ENCODE measurements at places on chromosomes 16 and 17. TPM values are rescaled to one million over a fixed set of nuclear protein-coding genes. Genes with fewer than 3 reads are reported as not detected.

The HLF gene
- total RNA-seq = 3.5 TPM

The RHBDL3 gene
- not detected for total RNA-seq

The ACSM2A gene
- total RNA-seq = not detected

The SSH2 gene
- 68.9 TPM for total RNA-seq

The MMD gene
- total RNA-seq = 4.2 TPM

The MRPL12 gene
- 21.9 TPM for total RNA-seq

The CENPN gene
- 3.4 TPM for total RNA-seq

The RPRML gene
- not detected for total RNA-seq

The ABCA9 gene
- 0.06 TPM for total RNA-seq

The PRRT2 gene
- 6.3 TPM for total RNA-seq

The OTOP3 gene
- not detected for total RNA-seq

DNA sequence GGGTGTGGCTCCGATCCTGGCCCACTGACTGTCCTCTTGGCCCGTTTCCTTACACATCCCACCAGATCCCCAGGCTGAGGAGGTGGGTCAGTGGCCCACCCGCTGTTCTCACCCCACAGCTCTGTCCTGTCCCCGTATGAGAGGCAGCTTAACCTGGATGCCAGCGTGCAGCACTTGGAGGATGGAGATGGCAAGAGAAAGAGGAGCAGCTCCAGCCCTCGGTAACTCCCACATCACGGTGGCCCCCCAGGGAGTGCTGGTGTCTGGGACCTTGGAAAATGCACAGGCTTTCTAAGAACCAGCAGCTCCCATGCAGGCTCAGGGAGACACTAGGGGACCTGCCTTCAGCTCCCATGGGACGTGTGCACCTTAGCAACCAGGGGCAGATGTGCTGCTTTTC, 4.2 kb upstream of the LLGL2 start:
- no peak for DNase-seq

DNA sequence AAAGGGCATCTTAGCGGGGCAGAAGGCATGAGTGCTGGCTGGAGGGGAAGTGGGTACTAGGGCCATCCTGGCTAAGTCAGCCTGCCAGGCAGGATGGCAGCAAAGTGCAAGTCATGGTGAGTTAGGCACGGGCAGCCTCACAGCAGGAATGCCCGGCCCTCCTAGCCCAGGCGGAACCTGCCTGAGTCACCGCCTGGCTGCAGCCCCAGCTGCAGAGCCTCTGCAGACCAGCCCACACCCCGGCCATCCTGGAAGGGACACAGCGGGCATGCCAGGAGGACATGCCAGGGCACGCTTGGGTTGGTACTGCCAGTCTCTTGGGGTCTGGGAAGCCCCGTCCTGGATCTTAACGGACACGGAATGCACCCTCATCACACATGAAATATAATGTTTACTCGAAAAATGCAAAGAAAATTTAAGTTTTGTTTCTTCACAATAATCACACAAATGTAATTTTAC, 5.0 kb upstream of the ALDH3A1 start:
- no peak for DNase-seq

GRCh38 chr16:31032736-31033708, at the start of gene STX4:
Gene STX4, plus strand, starts transcription at chr16:31033558. Its CDS starts 248 bp downstream, at chr16:31033806.
- peak; percentile 98 for DNase-seq

DNA sequence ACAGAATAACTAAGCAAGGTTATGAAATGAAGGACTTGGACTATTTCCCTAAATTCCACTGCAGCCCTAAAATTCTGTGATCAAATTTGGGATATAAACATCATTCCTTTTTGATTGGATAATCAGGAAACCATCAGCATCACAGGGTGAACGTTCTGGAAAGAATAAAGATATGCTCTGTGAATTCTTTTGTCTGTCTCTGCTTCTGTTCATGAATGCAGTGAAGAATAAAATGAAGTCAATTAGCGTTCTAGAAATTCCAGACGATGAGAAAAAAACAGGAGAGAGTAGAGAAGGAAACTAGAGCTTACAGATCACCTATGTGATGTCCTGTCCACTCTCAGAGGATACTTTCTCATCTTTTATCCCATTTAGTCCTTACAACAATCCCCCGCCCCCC, 295.1 kb upstream of the SOX9 start:
- no peak for DNase-seq

DNA sequence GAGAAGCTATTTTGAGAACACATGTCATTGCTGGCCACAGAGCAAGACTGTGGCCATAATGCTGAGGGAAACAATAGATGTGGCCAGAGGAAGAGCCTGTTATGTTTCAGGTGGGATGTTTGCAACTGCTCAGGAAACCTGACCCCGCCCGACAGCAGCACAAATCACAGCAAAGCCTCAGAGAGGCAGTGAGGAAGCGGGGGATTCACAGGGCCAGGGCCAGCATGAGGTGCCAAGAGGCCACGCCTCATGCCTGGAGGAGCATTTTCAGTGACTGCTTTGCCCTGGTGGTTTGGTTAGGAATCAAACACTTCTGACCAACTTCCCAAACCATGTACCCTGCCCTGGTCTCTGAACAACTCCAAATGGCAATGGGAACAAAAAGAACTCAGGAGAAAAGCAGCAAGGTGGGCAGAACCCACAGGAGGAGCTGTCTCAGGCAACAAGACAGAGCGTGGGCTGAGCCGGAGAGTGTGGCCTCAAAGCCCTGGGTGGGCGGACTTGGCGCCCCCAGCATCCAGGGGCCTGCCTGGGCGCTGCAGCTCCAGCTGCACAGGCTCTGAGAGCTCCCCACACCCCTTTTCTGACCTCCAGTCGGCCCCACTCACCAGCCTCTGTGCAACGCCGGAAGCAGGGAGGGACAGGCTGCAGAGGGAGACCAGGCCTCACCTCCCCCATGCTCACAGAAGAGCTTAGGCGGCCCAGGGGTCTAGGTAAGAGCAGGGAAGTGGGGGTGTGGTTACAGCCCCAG, 20.6 kb downstream of the HIC1 start:
- no peak for DNase-seq

DNA sequence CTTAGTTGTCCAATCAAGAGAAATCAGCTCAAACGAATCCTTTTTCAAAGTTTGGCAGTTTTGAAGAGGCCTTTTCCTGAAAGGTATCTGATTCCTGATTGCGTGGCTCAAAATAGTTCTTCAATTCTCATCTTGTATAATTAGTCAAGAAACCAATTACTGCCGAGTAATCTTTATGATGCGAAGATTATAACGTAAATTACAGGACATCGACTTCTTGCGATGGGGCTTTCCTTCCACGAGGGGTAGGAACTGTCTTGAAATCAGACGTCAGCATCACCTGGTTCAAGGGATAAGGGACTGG, 644 bp upstream of the ARL2BP start:
- no peak for DNase-seq

- no peak for DNase-seq
Observed at GRCh38 chr16:4295581-4295980, 20.3 kb upstream of the GLIS2 start.

DNA sequence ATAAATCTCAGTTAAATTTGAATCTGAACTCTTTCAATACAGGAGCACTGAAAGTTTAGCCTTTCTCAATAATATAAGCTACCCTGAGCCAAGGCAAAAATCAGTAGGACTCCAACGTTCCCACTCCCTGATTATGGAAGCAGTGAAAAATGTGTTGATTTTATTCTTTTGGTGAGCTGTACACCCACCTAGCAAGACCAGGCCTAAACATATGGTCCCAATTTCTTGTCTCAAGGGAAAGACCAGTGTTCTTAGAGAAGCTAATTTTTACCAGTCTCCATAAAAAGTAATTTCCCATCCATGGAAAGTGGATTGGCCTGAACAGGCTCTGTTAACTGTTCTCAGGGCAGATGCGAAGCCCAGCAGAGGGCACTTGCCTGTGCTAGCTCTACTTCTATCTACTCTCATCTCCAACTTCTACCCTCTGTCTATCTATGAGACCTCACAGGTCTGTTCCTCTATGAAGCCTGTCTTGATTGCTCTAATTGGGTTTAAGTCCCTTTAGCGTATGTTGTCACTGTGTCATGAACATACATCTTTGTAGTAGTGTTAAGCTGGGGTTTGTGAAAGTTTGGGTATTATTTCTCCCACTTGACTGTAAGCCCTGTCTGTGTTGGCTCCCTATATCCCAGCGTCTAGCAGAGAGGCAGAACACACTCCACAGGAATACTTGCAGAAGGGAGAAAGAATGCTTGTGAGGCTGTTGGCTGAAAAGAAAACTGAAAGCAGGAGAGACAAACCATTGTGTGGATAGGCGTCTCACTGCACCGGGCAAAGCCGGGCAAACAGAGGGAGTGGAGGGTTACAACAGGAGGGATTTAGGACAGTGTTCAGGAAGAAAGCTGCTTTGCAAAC, 167.1 kb upstream of the MAF start:
- no peak for DNase-seq

GRCh38 chr17:28491286-28491685, 14.9 kb upstream of the FOXN1 start:
- DNase-seq = no peak

DNA sequence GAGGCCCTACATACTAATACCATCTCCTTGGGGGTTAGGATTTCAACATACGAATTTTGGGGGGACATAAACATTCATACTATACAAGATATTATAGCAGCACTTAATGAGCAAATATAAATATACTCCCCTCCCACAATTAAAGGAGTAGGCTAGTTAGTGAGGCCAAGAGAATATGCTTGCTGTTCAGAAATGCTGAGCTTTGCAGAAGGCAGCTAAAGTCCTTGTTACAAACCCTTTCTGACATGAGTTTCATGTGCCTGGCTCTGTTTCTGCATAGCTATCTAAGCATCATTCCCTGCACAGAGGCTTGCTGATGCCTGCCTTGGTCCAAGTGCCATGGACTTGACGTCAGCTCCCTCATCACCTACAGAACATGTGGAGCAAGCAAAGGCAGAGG, 73.5 kb downstream of the GP2 start:
- no peak for DNase-seq

- DNase-seq = no peak
Observed at GRCh38 chr16:27620541-27620940, 70.6 kb downstream of the KATNIP start.

- DNase-seq = no peak
Observed at GRCh38 chr17:50488880-50489279, 10.2 kb downstream of the RSAD1 start.

GRCh38 chr16:48075398-48075797, 80.4 kb downstream of the ABCC12 start:
- DNase-seq = no peak

GRCh38 chr16:879461-879861, 78.9 kb upstream of the GNG13 start:
- DNase-seq = no peak

- DNase-seq = no peak
Observed at GRCh38 chr16:67128887-67129286, 19.1 kb downstream of the PHAF1 start.

DNA sequence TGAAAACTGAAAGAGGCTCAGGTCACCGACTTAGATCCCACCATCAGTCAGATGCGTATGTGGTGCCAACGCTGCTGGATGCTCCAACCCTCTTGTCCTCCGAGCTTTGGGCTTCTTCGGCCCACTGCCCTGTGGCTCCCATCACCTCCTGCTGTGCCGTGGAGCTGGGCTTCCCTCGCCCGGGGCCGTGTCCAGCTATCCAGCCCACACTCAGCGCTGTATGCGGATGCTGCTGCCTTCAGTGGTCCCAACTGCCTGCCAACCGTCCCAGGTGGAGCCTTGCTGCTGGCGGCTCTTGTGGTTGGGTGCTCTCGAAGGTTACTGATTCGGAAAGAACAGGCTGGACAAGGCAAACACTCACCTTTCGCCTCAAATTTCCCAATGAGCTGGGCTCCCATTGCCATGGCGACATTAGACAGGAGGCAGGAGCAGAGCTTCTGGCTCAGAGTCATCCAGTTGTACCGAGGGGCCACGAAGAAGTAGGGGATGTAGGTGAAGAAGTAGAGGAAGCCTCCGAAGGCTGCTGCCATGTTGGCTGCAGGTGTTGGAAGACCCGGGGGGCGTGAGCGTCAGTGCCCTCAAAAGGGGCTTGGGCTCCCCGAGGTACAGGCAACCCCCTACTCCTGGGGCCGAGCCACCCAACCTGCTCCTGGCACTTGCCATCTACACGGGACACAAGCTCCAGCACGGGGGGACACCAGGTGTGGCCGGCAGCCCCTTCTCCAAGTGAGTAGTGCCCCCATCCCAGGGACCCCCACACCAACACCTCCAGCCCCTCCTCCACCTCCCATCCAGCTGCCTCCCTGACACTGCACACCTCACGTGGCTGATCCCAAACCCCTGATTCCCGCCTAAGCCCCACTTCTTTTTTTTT, 32.2 kb downstream of the ABCA3 start:
- DNase-seq = no peak

DNA sequence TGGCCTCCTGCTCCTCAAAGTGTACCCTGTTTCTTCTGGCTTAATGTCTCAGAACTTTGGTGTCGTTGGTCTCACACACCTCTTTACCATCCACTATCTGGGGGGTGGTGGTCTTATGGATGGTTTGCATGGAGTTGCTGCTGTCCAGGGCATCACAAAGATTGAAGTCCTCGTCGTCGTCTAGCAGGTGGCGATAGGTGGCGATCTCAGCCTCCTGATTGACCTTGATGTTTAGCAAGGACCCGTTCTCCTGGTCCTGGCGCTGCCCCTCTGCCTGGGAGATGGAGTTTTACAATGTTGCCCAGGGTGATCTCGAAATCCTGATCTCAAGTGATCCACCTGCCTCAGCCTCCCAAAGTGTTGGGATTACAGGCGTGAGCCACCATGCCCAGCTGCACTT, 31.1 kb upstream of the HELZ start:
- DNase-seq = no peak

Data from CD4-positive, alpha-beta memory T cell (primary cell).